ENCODE measurements at places on chromosomes 3 and 15. TPM values are rescaled to one million over a fixed set of nuclear protein-coding genes. Genes with fewer than 3 reads are reported as not detected.

Gene AQP9
- not detected for total RNA-seq

- DNase-seq, result no peak
Observed at GRCh38 chr3:122977746-122978466, 49.7 kb downstream of the SEMA5B start.

Gene PDCD10
- total RNA-seq, result 48.6 TPM

Gene PLCD1
- 33.3 TPM for total RNA-seq

GRCh38 chr15:61141497-61142125 lies 87.5 kb downstream of the RORA start:
- DNase-seq, result no peak

GRCh38 chr3:47604145-47604544 lies 25.5 kb upstream of the CSPG5 start:
- DNase-seq, result no peak

Gene PXYLP1
- 36.3 TPM for total RNA-seq

DNA sequence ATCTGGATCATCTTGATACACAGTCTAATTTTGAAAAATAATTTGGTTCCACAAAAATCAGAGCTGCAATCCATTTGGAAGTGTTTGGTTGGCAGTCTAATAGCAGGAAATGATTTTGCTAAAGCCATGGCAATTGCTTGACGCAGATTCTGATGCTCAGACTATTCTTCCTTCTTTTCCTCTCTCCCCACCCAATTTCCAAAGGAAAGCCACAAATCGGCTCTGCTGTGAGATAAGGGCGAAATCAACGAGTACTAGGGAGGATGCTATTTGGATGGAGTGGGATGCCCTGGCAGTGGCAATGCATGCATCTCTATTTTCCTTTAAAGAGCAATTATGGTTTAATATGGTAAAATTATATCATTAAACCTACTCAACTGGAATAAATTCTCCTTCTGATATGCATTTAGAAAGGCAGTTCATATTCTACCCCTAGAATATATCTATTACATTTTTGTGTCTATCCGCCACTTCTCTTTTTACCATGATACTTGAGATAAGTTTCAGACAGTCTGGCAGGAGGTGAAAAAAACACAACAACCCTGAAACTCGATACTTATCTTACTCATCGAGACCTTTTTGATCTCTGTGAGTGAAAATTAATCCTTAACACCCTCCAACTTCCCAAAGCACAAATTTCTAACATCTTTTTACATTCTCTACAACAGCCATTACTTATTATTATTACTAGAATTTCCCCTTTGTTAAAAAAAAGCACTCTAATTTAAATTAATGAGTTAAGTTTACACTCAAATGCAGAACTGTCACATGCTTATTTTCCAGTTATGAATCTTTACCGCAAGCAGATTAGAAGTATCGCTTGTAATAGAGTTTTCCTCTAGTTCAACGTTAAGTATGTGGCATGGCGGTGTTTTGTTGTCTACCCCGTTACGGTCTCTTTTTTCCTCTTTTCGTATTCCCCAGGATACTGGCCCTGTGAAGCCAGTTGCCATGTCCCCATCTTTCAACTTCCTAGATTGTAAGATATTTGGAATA lies 433.3 kb downstream of the FOXP1 start:
- no peak for DNase-seq

GRCh38 chr3:168864107-168865021 lies 768.6 kb upstream of the GOLIM4 start:
- DNase-seq, result no peak

GRCh38 chr3:126970101-126970500 lies 12.8 kb upstream of the PLXNA1 start:
- no peak for DNase-seq
